ENCODE measurements at places on chromosomes 1 and 21.

DNA sequence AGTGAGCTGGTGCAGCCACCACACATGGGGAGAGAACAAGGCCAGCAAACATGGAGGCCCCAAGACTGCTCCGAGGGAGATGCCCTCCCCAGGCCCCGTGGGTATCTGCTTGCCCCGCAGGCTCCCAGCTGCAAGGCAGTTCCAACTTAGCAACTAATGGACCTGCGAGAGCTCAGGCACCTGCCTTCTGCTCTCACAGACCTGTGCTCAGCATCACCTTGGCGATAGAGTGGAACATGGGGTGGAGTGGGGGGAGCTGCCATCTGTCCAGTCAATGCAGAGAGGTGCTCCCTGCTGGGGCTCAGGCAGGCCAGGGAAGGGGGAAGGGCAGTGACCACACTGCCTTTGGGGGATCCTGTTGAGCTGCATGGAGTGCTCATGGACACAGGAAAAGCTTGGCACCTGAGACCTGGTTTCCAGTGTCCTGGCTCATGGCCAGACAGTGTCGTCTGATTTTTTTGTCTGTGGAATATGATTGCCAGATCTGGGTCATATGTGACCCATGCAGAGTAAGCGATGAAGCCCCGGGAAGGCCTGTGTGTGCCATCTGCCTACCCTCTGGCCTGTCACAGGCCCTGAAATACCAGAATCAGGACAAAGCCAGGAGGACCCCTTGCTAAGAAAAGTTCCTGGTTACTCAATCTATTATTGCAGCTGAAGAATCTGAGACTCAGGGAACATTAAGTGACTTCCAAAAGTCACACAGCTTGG lies 39.9 kb upstream of the TENT5C start:
- no peak for DNase-seq

DNA sequence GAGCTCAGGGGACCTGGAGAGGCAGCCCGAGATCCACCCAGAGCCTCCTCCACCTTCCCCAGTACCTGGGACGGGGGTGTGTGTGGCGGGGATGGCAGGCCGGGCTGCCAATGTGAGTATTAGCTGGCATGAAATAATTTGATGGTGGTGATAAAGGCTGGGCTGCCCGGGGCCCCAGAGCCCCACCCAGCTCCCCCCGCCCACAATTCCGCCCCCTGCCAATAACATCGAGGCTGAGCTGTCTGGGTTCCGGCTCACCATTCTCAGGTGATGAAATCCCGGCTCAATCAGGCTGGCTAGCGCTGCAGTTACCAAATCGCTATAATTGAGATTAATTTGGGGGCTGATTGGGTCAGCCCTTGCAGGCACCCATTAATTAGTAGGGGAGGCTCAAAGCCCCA lies 103.8 kb upstream of the CASZ1 start:
- DNase-seq = no peak

DNA sequence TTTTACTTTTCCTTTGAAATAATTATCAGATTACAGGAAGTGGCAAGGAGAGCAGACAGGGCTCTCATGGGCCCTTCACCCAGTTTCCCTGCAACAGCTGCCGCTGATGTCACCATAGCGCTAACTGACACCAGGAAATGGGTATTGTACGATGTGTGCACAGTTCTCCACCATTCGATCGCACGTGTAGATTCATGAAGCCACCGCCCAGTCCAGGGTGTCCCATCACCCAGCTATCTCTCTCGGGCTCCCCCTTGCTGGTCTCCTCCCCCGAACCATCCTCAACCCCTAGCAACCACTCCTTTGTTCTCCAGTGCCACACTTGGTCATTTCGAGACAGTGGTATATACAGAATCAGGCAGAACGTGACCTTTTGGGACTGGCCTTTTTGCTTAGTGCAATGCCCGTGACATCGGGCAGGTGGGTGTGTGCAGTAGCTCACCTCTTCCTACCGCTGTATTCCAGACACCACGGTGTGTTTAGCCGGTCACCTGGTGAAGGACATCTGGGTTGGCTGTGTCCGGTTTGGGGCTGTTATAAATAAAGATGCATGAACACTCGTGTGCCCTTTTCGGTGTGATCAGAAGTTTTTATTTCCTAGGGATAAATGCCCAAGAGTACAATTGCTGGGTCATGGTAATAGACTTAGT lies 118.4 kb downstream of the CRYAA start:
- DNase-seq = no peak

DNA sequence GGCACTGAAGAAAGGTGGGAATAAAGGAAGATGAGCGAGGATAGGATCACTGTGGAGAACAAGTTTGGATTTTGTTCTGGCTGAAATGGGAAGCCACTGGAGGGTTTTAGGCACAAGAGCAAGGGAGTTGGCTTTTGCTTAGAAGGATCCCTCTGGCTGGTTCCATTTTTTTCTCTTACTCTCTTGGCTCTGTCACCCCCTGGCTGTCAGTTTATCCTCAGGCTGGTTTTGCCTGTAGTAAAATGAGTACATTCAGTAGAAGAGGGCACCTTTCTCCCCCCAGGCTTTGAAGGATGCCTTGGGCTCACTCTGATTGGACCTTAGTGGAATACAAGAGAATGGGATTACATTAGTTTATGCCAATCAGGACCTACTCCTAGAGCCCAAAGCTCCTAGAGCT lies 17.1 kb downstream of the CACHD1 start:
- no peak for DNase-seq

GRCh38 chr1:229991104-229991513 lies 75.9 kb upstream of the GALNT2 start:
- DNase-seq = no peak

DNA sequence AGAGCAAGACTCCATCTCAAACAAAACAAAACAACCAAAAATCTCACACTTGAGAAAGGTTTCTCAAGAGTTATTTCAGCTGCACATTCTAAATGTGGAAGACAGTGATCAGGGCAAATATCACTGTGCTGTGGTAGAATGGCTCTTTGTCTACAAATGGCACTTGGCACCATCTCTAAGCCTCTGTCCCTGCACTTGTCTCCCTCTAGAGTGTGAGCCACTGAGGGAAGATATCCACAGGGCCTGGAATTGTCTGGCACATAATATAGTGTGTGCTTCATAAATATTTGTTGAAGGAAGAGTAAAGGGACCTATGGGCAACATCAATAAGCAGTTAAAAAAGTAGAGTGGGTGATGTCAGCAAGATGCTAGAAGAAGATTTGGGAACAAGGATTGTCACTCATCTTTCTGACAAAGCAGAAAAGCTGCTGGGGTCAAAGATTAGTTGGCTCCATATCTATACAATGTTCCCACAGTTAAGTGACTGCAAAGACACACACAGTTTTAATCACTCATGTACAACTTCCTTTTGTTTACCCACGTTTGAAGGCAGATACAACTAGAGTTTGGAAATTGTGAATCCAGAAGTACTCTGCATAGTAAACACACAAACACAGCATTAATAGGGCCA lies 19.1 kb downstream of the CD101 start:
- no peak for DNase-seq

DNA sequence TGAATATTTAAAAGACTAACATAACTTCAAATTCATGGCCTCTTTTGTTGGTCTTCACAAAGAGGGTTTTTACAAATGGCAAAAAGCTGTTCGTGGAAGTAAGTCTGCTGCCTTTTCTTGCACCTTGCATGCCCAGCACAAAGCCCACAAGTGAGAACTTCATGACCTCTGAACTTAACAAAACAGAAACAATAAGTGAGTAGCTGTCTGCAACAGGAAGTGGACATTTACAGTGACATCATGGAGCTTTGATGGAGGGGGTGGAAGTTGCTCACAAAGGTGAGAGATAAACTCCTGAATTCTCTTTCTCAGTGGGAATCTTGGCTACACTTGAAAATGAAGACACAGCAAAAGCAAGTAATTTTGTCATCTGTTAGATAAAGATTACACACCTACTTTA lies 303.3 kb upstream of the DEPDC1 start:
- no peak for DNase-seq

- DNase-seq = no peak
Measured at GRCh38 chr1:206128196-206128595, 11.0 kb upstream of the AVPR1B start.

DNA sequence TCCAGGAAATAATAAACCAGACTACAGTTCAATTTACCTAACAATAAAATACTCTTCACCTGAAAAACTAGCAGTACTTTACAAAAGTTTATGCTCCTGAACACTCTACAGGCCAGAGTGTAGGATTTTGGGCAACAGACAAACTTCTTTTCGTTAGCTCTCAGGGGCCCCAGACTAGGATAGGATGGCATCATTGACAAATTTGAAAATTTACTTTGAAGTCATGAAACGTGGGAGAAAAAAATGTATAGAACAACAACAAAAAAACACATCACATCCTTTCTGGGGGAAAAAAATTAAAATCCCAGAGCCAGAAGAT lies 1.2 kb downstream of the PTP4A2 start:
- DNase-seq = no peak

DNA sequence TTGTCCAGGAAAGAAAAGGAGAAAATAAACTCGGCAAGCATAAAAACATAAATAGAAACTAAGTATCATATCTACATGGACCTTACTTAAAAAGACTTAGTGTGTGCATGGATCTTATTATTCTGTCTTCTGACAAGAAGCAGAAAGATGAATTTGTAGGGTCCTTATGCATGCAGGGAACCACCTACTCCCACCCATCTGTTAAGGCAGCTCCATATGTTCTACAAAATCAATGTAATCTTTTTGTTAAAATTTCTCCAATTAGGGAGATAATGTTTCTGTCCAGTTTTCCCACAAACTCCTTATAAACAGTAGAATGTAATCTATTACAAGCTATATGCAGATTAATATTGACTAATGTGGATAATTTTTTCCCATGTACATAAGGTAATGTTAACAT lies 13.9 kb upstream of the PTPN14 start:
- DNase-seq = no peak

GRCh38 chr1:87497380-87498203 lies 168.9 kb downstream of the LMO4 start:
- DNase-seq = no peak

DNA sequence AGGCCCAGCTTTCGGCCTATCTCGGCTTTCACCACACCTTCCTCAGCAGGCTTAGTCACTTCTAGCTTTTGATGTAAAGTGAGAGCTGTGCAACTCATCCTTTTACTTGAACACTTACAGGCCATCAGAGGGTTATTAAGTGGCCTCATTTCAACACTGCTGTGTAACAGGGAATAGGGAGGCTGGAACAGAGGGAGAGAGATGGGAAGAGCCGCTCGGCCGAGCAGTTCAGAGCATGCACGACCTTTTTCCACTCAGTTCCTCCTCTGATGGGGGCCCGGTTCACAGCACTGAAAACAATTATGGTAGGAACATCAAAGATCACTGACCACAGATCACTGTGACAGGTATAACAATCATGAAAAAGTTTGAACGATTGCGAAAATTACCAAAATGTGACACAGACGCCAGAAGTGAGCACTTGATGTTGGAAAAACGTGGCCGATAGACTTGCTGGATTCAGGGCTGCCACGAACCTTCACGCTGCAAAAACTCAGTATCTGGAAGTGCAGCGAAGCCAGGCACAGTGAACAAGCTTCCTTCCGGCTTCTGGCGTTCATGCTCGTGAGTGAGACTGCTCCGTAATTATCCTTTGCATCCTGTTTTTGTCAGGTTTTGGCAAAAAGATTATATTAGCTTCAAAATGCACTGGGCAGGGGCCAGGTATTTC lies 28.6 kb downstream of the AGPAT3 start:
- DNase-seq = no peak

DNA sequence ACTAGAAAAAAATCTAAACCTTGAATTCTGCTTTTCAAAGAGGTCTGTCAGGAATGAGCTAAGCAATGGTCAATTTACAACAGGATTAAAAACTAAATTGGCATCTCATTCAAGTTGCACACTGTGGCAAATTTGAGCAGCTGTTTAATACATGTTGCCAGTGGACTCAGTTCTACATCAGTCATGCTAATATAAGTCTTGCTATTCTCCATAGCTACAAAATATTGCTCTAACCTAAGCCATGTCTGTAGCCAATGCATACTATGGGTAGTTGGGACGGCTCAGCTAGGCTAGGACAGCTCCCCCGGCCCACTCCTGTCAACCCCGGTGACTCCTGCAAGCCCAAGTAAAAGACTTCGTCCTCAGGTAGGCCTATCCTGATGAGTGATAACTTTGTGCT lies 10.9 kb upstream of the VAV3 start:
- no peak for DNase-seq

DNA sequence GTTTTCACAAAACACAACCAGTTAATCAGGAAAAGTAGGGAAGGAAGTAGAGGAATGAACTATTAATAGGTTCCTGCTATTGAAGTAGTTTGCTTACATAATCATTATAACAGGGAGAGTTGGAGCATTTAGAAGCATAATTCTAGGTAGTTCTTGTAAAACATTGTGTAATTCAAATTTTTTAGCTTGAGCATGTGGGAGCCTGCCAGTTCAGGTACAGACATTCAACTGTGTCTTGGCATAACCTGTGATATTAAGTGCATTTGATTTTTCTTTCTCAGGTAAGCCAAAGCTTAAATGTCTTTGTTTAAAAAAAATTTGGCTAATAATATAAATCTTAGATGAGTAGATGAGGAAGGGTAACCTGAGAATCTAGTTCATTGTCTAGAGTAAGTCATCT lies 3.4 kb downstream of the YTHDF2 start:
- DNase-seq = no peak

Measured in effector memory CD4-positive, alpha-beta T cell (primary cell).